ENCODE measurements at places on chromosomes 4 and X. TPM values are rescaled to one million over a fixed set of nuclear protein-coding genes. Genes with fewer than 3 reads are reported as not detected.

The CYSLTR1 gene
- 0.37 TPM for total RNA-seq

The HS3ST1 gene
- 0.50 TPM for total RNA-seq

The NPFFR2 gene
- total RNA-seq = not detected

The SORBS2 gene
- 30.4 TPM for total RNA-seq

The HSPA4L gene
- total RNA-seq = 7.2 TPM

GRCh38 chr4:125547836-125548235, 233.1 kb downstream of the FAT4 start:
- DNase-seq = no peak

GRCh38 chr4:2071912-2072867, 13.1 kb downstream of the NAT8L start:
- no peak for DNase-seq

DNA sequence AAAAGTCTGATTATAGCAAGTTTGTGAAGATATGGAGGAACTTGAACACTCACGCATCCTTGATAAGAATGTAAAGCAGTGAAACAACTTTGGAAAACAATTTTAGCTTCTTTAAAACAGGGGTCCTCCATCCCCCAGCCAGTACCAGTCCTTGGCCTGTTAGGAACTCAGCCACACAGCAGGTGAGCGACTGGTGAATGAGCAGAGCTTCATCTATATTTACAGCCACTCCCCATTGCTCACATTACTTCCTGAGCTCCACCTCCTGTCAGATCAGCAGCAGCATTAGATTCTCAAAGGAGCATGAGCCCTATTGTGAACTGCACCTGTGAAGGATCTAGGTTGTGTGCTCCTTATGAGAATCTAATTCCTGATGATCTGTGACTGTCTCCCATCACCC, 530.3 kb upstream of the PRKX start:
- DNase-seq = no peak

DNA sequence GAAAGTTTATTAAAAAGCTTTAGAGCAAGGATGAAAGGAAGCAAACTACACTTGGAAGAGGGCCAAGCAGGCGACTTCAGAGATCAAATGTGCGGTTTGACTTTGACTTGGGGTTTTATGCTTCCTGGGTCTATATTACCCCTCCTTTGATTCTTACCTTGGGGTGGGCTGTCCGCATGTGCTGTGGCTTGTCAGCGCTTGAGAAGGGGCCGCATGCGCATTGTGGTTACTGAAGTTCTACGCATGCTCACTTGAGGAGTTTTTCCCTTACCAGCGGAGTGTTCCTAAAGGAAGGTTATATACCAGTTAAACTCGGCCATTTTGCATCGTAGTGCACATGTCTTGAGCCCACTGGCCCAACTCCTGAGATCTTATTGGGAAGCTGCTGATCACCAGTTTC, 9.9 kb downstream of the ZNF157 start:
- no peak for DNase-seq

DNA sequence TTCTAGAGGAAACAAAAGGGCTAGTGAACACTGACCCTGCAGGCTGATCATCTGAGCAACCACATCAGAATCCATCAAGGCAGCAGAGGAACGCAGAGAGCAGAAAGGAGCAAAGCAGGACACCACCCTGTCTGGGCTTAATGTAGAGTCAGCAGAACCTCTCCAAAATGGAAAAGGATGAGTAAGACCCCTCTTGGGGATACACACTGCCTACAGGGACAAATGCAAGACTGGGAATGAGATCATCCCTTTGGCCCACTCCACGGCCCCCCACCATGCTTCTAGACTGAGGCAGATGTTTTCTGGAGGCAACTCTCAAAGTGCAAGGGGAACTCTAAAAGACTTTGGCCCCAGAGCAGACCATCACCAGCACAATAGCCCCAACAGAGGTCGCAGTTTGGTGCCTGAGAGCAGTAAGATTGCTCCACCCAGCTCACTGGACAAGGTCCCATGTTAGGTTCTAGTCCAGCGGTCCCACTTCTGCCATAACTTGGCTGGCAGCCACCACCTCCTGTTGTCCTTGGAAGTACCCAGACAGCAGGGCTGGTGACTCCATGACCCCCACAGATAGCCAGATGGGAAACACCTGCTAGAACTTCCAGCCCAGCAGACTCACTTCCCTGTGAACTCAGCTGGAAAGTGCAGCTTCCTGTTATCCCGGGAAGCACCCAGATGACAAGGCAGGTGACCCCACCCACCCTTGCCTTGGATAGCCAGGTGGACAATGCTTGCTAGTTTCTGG, 372.7 kb downstream of the INPP4B start:
- DNase-seq = peak; percentile 51

- DNase-seq = no peak
These were observed 103.2 kb downstream of the ANXA3 start for GRCh38 chr4:78654807-78655206.

DNA sequence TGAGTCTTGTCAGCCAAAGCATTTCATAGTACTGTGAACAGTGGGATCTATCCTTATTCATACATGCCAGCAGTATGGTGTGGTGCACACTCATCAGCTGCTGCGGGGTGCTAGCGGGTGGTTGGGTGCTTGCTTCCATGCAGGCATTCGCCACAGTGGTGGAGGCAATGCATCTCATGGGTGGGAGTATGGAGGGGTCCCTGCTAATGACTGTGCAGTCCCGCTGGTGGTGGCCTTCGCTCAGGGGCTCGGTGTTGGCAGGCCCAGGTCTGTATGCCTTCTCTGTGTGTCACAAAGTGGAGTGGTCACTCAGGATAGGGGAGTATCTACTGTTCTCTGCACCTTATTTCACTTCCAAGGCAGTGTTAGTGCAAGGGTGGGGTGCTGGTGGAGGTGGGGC, 122.6 kb downstream of the POU3F4 start:
- DNase-seq = no peak

The RBM46 gene
- not detected for total RNA-seq

DNA sequence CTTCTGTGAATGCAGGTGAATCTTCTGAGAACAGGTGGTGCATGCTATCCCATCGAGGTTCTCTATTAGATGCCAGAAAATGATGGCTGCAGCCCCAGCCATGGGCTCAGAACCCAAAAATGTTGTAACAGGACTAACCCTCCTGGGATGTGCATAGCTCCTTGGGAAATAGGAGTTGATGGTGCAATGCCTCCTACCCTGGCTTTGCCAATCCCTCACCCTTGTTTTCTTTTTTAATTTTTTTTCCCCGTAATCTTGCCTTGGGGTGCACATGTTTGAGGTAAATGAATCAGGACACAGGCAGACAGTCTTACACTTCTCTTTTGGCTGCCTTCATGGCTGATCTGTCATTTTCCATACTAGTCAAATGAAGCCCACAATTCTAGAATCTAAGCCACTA, 96.6 kb downstream of the KIT start:
- DNase-seq = no peak

The TLR6 gene
- 1.2 TPM for total RNA-seq

DNA sequence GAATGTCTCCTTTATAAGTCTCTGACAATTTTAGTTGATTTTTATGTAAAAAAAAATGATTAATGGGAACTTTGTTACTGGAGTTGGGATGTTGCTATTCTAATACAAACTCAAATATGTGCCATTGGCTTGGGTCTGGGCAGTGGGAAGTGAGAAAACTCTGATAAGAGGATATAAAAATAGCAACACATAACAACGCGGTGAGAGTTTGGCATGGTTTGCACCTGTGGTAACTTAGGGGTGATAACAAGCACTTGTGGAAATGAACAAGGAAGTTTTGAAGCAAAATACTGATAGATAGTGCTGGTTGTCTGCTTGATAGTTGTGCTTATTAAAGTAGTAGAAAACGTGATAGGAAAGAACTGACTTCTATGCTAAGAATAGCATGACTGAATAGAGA, 743.3 kb upstream of the AGA start:
- DNase-seq = no peak

DNA sequence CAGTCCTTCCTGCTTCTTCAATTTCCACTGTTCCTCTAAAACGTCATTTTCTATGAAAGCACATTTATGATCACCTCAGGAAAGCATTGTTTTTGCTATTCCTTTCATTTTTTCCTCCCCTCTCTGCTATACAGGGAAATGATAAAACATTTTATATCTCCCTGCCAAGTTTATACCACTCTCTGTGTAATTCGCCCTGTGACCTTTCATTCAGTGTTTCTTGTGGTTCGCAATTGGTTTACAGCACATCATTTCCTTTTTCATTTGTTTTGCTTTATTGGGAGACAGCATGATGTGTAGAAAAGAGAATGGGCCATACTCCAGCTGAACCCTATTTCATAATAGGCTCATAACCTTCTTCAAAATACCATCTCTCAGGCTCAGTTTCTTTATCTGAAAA, 99.9 kb upstream of the RAPGEF2 start:
- no peak for DNase-seq

- DNase-seq = peak; percentile 73
These were observed 7.2 kb upstream of the MRFAP1 start for GRCh38 chr4:6633091-6633906.

DNA sequence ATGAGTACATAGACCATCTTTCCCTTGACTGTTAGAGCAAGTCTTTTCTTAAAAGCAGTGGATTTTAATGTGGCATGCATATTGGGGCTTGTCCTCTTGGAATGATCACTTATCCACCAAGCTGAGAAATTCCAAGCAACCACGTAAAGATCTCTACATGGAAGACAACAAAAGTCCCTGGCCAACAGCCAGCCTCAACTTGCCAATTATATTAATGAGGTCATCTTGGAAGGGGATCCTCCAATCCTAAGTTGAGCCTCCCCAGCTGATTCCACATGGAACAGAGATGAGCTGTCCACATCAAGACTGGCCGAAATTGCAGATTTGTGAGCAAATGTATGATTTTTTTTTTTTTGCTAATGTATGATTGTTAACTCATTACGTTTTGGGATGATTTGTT, 20.6 kb upstream of the FTHL17 start:
- no peak for DNase-seq

GRCh38 chrX:133608406-133608805, 193.1 kb upstream of the GPC4 start:
- DNase-seq = no peak

- no peak for DNase-seq
These were observed 21.3 kb downstream of the MAEA start for GRCh38 chr4:1310796-1311631.

The OTUD6A gene
- not detected for total RNA-seq

The SLC9A6 gene
- 8.8 TPM for total RNA-seq

GRCh38 chr4:109914322-109914721, 1.6 kb downstream of the EGF start:
- no peak for DNase-seq

DNA sequence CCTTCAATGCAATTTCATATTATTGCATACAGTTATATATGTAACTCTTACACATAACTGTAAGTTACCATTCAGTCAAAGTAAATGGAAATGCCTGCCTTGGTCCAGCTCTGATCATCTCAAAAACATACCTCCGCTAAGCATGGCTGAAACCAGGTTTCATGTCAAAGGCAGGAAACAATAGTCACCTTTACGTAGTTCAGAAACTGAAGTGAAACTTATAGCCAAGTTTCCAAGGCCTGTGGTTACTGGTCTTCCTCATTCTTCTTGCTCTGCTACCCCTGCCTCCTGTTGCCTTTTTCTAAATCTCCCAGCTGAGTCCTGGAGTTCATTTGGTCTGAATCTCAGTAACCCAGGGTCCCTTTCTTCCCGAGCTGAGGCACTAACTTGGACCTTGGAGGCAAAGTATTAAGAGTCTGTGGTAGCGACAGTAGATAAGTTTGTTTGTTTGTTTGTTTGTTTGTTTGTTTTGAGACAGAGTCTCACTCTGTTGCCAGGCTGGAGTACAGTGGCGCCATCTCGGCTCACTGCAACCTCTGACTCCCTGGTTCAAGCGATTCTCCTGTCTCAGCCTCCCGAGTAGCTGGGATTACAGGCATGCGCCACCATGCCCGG, 30.8 kb downstream of the DAPP1 start:
- no peak for DNase-seq

GRCh38 chrX:41661366-41662095, 27.2 kb upstream of the GPR34 start:
- no peak for DNase-seq

GRCh38 chr4:154506253-154506652, 14.7 kb upstream of the DCHS2 start:
- no peak for DNase-seq

- no peak for DNase-seq
These were observed 206.6 kb downstream of the ADGRL3 start for GRCh38 chr4:61406677-61407076.

GRCh38 chr4:112938461-112939058, 110.9 kb upstream of the ANK2 start:
- no peak for DNase-seq

DNA sequence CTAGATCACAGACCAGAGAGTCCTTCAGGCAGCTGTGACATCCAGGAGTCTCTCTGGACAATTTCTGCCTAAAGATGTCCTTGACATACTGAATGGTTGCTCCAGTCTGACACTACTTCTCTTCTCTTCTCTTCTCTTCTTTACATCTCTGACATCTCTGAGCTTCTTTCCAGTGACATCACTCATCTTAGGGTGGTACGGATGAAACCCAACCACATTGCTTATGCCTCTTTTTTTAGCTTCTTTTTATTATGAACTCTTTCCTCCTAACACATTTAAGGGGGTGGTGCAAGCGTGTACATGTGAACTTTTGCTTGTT, 39.4 kb upstream of the IRF2 start:
- DNase-seq = no peak

DNA sequence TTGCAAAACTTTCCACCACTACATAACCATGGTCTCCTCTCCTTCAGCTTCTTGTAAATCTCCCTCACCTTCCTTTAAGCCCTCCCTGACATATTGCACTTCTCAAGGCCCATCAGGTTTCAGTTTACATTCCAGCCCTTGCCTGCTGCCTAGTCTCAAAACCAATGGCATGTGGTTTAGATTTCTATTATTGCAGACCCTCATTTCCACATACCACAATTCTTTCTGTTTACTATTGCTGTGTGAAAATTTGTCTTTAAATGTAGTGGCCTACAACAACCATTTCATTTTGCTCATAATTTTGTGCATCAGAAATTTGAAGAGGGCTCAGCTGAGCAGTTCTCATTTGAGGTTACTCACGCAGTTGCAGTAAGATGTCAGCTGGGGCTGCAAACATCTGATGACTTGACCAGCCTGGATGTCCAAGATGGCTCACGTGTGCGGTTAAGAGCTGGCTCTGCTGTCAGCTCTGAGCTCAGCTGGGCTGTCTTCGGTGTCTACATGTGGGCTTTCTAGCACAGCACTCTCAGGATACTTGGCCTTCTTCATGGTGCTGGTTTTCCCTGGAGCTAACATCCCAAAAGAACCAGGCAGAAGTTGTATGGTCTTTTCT, 29.9 kb upstream of the SOD3 start:
- DNase-seq = peak; percentile 50

GRCh38 chrX:95509474-95509873, 1175.2 kb upstream of the DIAPH2 start:
- no peak for DNase-seq

GRCh38 chr4:95469617-95470016, 79.2 kb downstream of the UNC5C start:
- DNase-seq = no peak

GRCh38 chr4:3369781-3370674, 71.7 kb upstream of the HGFAC start:
- DNase-seq = peak; percentile 87

The DUSP21 gene
- not detected for total RNA-seq
